Activated naive CD4-positive, alpha-beta T cell treated with anti-CD3 and anti-CD28 coated beads, Interleukin-2, amount 50 U/mL, for 72 hours (primary cell): ENCODE measurements at places on chromosomes 4 and X. TPM values are rescaled to one million over a fixed set of nuclear protein-coding genes. Genes with fewer than 3 reads are reported as not detected.

DNA sequence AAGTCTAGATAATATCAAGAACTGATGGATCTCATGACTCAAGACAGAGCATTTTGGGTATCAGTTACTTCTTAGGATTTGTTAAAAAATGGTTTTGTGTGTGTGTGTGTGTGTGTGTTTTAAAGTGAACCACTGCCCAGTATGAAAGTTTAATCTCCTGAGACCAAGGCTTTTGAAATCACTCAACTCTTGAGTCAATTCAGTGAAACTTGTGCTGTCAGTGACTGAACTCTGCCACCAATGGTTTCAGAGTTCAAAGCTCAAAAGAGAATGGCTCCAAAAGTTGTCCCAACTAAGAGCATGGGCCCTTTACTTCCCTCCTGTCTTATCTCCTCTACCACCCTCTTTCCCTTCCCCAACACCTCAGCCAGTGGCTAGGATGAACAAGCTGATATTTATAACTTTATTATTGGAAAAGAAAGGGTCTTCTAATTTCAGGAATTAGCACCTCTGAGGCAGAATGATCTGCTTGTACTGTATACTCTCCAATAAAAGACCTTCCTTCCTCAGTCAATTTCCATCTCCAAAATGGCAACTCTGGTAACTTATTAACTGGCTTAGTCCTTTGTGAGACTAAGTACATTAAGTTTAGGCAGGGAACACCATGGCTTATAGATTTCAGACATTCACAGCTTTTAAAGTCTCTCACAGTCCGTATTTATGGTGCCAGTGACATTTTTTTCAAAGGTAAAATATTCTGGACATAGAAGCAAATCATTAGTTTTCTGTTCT is 152.2 kb downstream of the REPS2 start:
- DNase-seq: no peak

DNA sequence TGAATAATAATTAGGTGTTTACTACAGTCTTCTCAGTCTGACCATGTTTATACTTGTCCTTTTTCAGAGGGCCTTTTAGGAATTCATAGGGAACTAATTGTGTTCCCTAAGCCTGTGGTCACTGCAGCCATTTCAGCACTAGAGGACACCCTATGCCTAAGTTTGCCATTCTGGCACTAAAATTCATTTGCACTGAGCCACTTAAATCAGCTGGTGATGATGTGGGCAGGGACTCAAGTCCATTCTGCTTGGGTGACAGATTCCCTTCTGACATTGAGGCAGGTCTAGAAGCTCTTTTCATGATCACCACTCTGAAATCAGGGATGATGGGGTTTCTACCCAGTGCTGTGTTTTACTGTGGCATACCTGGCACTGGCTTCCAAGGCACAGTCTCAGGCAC is 1178.9 kb upstream of the DIAPH2 start:
- no peak for DNase-seq

DNA sequence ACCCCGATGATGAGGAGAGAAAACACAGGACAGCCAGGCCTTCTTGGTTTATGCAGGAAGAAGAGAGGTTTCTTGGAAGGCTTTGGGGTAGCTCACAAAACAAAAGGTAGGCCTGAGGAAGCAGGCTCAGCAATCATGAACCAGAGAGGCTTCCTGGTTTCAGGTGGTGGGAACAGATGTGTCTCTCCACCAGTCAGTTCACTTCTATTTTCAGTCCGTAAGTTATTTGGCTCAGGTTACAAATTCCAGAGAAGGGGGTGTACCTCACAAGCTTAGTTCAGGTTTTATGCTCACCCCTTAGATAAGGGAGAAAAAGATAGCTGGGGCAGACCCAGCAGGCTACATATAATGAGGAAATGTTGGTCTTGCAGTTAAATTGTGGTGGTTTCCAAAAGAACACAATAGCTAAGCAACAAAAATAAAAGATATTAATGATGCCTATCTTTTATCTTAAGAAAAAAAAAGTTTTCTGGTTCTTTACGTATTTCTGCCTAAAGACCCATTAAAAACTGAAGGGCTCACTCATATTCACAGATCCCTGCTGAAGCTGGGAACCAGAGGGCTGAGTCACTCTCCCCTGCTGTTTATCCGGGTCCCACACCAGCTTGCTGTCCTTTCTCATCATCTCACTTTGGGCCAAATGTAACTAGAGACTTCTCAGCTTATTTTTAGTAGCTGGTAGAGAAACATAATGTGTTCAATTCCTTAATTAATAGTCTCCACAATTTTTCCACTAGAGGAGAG is 177.0 kb downstream of the CAMK2D start:
- DNase-seq: no peak

GRCh38 chr4:144374065-144374464 is 233.5 kb upstream of the GYPA start:
- DNase-seq: no peak

Gene GUCY1A1
- total RNA-seq: not detected
